ENCODE measurements at places on chromosomes 12 and 14.
A peak's percentile ranks its signal among the peaks of the same experiment; 100 is the strongest.

DNA sequence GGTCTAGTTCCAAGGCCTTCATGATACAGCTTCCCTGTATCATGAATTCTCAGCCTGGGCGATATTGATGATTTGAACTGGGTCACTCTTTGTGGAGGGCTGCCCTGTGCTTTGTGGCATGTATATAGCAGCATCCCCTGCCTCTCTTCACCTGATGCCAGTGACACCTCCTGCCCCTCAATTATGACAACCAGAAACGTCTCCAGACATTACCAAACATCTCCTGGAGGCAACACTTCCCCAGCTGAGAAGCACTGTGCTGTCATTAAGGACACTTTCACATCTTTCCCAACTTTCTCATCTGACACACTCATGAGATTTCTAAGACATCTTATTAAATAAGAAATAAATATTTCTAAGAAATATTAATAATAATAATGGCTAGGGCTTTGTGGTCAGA lies 315.3 kb downstream of the BCL11B start:
- no peaks in the 10 kb centered on the region for H3K27me3 ChIP-seq
- no peaks in the 10 kb centered on the region for H3K36me3 ChIP-seq
- no peak overlapping the region for H3K27ac ChIP-seq
- H3K4me3 ChIP-seq: no peak overlapping the region
- no peak for DNase-seq

DNA sequence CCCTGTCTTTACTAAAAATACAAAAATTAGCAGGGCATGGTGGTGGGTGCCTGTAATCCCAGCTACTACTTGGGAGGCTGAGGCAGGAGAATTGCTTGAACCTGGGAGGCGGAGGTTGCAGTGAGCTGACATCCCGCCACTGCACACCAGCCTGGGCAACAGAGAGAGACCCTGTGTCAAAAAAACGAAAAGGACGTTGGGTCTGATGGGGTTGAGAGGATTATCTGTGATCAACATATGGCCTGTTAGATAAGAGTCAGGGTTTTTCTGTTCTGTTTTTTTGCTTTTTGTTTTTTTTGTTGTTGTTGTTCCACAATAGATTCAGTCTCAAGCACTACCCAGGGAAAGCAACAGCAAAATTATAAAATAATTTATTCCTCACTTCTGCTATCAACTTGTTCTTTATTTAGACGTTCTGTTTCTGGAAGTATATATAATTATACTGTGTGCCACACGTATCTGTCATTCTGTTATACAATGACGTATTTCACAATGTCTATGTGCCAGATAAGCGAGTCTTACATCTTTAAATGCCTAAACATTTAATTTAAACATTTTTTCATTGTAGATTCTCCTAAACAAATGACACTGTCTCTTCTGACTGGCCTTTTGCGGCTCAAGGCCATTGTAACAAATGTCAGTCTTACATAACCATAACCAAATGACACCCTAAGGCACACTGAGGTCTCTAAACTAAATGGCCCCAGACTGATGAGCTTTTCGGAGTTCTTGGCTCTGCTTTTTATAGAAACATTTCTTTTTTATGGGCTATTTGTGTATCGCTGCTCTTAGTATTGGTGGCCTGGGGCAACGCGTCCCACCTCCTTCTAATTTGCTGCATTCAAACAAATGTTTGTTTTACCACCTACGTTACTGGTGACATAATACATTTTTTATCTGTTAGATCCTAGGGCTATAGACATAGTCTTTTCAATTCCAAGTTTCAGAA lies 7.2 kb upstream of the P2RX4 start:
- no peak overlapping the region for H3K4me3 ChIP-seq
- H3K4me1 ChIP-seq: no peaks in the 10 kb centered on the region
- H3K36me3 ChIP-seq: no peaks in the 10 kb centered on the region
- H3K27ac ChIP-seq: no peak overlapping the region

- H3K27me3 ChIP-seq: no peaks in the 10 kb centered on the region
- no peaks in the 10 kb centered on the region for H3K4me1 ChIP-seq
- no peak for DNase-seq
- no peak overlapping the region for H3K4me3 ChIP-seq
- H3K36me3 ChIP-seq: no peaks in the 10 kb centered on the region
- no peak overlapping the region for H3K27ac ChIP-seq
These were observed 117.3 kb upstream of the PZP start for GRCh38 chr12:9325471-9325870.

DNA sequence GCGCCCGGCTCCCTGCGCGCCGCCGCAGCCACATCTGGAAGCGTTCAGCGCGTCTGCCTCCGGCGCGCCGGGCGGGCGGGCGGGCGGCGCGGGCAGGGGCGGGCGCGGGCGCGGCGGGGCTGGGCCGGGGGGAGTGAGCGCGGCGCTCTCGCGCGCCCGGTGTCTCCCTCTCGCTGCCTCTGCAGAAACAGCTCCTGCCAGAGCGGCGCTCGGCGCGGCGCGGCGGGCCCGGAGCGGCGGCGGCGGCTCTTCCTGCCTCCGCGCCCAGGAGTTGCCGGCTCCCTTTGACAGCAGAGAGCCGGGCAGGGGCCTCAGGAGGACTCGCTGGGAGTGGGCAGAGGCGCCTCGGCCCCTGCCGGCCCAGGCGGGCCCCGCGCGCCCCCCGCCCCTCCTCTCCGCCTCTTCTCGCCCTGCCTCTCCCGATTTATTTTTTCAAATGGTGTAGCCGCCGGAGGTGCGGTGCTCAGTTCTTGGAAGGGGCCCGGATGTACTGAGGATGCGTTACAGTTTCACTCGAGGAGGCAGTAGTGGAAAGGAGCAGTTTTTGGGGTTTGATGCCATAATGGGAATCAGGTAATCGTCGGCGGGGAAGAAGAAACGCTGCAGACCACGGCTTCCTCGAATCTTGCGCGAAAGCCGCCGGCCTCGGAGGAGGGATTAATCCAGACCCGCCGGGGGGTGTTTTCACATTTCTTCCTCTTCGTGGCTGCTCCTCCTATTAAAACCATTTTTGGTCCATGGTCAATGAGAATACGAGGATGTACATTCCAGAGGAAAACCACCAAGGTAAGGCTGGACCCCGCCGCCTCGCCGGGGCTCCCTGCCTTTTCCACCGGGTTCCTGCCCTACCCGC lies at the start of gene CACNA1C:
Gene CACNA1C, plus strand, starts transcription at position 162 of the 853 bp plus-strand sequence. Its CDS starts 576 bp downstream, at position 738.
- peaks cover 17% of the 10 kb centered on the region for H3K27me3 ChIP-seq
- H3K36me3 ChIP-seq: no peaks in the 10 kb centered on the region
- no peak within 1 kb of the TSS for H3K27ac ChIP-seq
- peak; percentile 61 for DNase-seq

DNA sequence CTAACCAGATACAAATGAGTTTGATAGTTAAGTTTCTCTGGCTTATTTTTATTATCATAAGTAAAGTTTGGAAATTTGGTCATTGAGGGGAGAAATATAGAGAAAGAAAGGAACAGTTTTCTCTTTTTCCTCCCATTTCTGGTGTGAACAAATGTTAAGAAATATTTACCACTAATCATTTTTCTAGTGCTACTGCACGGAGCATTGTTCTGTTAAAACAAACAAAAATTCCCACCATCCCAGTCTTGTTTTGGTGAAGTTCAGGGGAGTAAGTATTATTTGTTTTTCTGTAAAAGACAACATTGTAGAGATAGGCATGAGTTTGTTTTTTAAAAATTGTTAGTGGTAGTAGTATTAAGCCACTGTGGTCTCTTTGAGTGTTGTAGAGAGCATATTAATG lies 135.3 kb downstream of the FGD4 start:
- H3K36me3 ChIP-seq: 0 out of 2 replicates have a peak, but pooled peaks cover 2% of the 10 kb centered on the region
- peak overlapping the region; percentile 62 for H3K4me3 ChIP-seq
- no peaks in the 10 kb centered on the region for H3K27me3 ChIP-seq

GRCh38 chr12:96044017-96044942 lies 8.9 kb upstream of the LTA4H start:
- H3K36me3 ChIP-seq: no peaks in the 10 kb centered on the region
- no peaks in the 10 kb centered on the region for H3K27me3 ChIP-seq
- peaks cover 25% of the 10 kb centered on the region for H3K4me1 ChIP-seq
- no peak overlapping the region for H3K4me3 ChIP-seq
- H3K27ac ChIP-seq: no peak overlapping the region
- no peak for DNase-seq

GRCh38 chr14:100033347-100034075 lies 31.7 kb upstream of the EVL start:
- no peak overlapping the region for H3K27ac ChIP-seq
- no peak for DNase-seq
- no peak overlapping the region for H3K4me3 ChIP-seq
- H3K27me3 ChIP-seq: no peaks in the 10 kb centered on the region
- no peaks in the 10 kb centered on the region for H3K36me3 ChIP-seq
- H3K4me1 ChIP-seq: no peaks in the 10 kb centered on the region

GRCh38 chr12:131621701-131622421 lies 89.0 kb upstream of the SFSWAP start:
- no peak overlapping the region for H3K27ac ChIP-seq
- H3K36me3 ChIP-seq: no peaks in the 10 kb centered on the region
- no peak overlapping the region for H3K4me3 ChIP-seq
- DNase-seq: no peak
